ENCODE measurements at places on chromosomes 4 and X.

GRCh38 chr4:100962698-100963097 lies 384.6 kb downstream of the PPP3CA start:
- DNase-seq, result no peak

DNA sequence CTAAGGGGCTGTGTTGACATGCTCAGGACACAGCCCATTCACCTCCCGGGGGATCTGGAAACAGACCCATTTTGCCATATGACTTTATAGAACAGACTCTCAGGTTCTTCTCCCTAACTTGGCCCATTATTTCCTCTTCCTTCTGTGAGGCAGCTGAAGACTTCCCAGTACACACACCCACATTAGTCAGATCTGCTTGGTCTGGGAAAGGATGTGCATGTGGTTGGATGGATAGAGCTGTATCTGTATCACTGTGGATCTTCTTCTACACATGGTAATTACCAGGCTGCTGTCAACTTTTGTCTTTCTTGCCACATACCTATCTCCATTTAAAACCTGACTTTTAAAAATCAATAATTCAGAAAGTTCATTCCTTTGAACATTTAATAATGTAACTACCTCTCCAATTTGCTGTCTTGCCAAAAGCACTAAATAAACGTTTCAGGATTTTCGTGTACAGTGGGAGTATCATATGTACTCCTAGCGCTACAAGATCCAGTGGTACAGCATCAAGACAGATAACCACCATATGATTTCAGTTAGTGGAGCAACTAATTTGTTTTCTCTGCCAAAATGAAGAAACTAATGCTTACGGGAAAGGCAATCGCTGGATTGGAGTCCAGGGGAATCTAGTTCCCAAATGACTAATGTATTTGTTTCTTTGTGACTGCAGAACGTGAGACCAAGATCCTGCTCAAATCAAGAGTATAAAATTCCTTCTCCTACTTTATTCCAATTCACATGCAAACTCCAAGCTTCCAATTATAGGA lies 134.1 kb upstream of the MAP3K15 start:
- no peak for DNase-seq

DNA sequence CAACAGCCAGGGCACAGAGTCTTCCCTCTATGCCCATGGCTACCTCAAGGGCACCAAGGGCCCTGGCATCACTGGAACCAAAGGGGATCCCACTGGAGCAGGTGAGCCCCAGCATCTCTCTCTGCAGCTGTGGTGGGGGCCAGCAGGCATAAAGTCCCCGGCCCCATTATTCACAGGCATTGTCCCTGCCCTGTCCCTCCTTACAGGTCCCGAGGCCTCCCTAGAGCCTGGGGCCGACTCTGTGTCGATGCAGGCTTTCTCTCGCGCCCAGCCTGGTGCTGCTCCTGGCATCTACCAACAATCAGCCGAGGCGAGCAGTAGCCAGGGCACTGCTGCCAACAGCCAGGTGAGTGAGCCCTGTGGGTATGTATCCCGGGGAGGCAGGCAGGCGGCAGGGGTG lies 12.3 kb upstream of the UBA1 start:
- no peak for DNase-seq

DNA sequence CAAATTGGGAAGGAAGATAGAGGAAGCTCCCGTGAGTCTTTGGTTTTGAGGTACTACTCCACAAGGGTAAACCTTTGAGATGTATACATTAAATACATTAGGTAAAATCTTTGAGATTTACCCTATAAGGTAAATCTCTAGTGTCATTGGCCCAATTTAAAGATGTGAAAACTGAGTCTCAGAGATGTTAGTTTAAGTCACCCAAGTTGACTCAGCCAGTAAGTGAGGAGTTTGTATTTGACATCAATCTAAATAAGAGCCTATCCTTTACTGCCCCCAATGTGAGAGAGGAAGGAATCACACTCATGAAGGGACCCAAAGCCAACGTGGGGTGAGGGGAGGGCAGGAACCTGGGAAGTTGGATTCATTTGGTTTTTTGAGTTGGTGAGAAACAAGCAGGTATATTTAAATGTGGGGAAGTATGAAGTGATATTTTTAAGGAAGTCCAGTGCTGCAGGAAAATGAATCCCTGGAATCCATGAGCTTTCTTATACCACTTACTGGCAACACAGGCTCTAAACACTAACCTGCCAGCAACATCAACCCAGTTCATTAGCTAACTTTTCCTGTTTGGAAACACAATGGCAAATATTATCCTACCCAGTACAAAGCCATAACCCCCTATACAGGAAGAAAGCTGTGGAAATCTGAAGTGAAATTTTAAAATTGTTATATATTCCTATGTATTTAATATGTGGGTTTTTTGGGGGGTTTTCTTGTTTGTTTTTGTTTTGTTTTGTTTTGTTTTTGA lies 55.3 kb downstream of the PALLD start:
- DNase-seq, result no peak

DNA sequence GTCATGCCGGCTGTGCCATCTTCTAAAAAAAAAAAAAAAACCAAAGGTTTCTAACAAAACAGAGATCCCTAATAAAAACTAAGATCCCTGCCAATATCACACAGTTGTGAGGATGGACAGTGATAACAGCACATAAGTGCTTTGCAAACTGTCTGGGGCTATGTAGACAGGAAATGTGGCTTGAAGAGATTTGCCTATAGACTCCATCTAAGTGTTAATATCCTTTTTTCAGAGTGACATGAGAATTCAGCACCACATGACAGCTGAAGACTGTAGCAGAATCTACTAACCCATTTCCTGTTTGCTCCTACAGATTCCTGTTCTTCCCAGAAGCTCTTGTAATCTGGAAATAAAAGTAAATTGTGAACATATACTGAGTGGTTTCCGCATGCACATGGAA lies 215.4 kb downstream of the KDR start:
- no peak for DNase-seq

- DNase-seq, result peak; percentile 12
Measured at GRCh38 chrX:9465380-9466123, 694 bp downstream of the TBL1X start.

DNA sequence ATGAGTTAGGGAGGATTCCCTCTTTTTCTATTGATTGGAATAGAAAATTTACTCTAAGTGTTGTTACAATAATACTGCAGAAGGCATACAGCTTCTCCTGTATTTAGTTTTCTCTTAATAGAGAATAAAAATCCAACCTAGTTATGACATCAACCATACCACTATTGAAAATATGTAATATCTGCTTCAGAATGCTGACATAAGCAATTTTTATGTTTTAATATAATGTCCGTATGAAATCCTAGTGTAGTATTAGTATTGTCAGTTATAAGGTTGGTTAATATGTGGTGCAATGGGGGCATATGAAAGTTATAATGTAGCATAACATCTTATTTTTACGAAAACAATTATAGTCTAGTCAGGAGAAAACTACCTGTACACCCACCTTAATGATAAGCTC lies 68.2 kb downstream of the HEPH start:
- no peak for DNase-seq

DNA sequence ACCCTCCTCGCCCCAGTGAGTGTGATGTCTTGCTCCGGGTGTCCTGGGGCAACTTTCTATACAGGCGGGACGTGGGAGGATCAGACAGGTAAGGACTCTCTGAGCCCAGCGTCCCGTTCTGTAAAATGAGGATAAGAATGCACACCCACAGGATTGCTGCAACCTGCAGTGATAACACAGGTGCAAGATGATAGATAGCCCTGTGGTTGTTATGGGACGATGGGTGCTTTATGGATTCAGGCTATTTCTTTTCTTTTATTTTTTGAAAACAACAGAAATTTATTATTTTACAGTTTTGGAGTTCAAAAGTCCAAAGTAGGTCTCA lies 28.6 kb downstream of the BEX3 start:
- no peak for DNase-seq

DNA sequence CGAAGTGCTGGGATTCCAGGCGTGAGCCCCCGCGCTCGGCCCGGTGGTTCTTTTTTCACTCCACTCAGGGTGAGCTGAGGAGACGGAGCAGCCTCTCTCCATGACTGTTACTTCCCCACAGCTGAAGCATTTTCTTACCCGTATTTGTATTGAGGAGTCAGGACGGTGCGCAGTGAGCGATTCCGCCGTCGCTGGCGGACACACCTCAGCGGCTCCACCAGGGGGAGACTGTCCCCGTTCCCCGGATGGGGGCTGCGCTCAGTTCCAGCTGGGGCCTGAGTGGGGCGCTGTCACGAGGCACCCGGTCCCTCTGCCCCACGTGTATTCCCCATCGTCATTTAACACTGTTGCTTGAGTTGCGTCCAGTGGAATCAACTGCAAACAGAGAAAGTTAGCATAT lies 844.0 kb upstream of the FRG1 start:
- no peak for DNase-seq

DNA sequence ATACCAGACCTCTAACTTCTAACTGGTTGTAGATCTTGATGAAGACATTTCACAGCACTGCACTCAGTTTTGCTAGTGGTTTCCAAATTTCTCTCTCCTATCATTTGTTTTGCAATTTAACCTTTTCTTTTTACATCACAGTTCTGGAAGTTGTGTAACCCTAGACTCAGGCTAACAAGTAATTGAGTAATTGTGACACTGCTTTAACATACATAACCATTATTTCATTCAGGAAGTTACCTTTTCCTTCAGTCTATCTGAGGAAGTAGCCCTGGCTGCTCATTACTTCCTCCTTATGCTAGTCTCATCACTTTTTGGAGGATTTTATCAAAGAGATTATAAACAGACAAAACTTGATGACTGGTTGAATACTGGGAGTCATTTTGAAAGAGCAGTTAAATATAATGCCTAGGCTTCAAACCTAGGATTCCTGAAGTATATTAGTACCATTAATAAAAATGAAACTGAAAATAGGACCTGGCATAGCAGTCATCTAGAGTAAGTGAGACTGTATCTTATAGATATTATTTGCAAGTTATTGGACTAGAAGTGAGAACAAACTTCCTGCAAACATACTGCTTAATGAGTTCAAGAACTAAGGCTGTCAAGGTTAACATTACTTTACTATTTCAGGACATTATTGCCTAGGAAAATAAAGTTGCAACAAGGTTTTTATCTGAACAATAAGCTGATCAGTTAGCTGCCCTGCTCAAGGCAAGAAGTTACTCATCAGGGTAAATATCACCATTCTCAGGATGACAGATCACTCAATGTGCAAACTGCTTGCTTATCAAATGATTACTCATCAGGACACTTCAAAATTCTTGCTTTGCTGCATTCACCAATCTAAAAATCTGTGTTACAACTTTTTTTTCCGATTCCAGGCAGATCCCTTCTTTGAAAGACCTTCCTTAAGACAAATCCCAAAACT lies 25.6 kb upstream of the TEX13C start:
- DNase-seq, result no peak
